ENCODE measurements at places on chromosomes 7 and 10.

DNA sequence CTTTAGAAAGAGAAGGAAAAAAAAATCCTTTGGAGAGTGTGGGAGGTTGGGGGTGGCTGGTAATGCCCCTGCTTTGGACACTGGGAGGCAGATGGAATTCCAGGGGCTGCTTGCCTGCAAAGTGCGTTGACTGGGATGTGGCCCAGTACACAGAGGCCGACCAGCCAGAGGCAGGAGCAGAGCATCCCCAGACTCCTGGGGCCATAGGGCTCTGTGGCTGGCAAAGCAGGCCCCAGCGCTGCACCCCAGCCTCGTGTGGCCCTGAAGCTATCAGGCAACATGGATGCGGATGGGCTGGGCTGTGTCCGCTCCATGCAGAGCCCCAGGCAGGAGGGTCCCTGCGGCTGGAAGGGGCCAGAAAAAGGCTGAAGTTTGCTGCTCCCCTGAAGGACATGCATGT lies 361.6 kb upstream of the FZD8 start:
- DNase-seq = no peak

GRCh38 chr7:761101-761500 lies 34.0 kb upstream of the PRKAR1B start:
- DNase-seq = no peak

- no peak for DNase-seq
These were observed 10.6 kb downstream of the SLC25A16 start for GRCh38 chr10:68516766-68517165.

- DNase-seq = no peak
These were observed 305.7 kb downstream of the FZD1 start for GRCh38 chr7:91569728-91570457.

GRCh38 chr10:132575320-132576201 lies 38.0 kb downstream of the INPP5A start:
- DNase-seq = peak; percentile 65

DNA sequence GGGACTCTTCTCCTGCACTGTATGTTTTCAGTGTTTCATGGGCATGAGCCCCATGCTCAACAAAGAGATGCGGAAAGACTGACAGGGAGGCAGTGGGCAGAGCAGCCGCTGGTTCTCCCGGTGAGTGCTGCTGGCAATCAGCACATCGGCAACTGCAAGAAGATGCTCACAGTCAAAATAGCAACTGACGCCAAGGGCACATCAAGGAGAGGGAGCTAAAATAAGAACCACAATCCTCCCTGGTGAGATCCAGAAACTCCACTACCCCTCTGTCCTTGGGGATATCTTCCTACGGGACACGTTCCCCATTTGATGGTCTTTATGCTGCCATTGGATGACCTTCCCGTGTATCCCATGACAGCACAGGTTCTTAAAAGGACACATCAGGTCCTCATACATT lies 28.9 kb upstream of the SVIL start:
- no peak for DNase-seq

DNA sequence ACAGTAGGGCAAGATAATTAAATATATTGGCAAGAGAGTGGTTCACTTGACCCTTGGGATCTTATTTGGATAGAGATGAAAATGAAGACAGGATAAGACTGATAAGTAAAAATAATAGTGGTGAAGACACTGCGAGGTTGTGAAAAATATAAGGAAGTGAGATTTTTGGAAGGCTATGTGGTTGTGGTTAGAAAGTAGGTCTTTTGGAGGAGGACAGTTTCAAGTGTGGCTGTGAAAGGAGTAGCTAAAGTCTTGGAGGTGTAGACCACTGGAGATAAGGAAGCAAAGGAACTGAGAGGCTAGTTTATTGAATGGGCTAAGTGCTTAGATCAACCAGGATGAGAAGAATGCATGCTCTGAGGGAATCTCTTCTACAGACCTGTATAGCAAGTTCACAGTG lies 11.2 kb downstream of the MIOS start:
- no peak for DNase-seq

- DNase-seq = no peak
These were observed 154.9 kb downstream of the ATE1 start for GRCh38 chr10:121772884-121773283.

- no peak for DNase-seq
These were observed 431.6 kb upstream of the NFE2L3 start for GRCh38 chr7:25720427-25720826.

DNA sequence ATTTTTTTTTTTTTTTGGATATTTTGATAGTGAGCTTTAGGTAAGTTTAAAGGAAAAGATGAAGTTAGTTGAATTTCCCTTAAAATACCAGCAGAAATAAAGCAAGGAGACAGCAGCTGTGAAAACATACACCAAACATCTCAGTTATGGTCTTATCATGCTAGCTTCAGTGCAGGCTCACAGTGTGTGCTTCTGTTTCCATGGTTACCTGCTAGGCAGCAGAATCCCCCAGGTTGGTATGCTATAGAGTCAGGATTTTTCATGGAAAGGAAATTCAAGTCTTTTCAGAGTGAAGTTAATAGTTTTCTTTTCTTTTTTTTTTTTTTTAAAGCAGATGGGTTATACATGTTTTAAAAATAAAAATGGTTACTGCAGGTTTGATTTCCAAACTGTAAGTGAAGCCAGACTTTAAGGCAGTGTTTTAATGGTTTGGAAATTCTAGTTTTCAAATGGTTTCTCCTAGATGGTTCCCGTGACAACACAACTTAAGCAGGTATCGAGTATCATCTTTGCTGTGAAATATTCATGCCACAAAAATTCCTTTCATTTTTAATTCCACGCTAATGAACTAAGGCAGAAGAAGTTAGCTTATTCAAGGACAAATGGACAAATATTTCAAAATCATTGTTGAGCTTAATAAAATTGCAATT lies 230.9 kb downstream of the BICC1 start:
- no peak for DNase-seq

GRCh38 chr10:11037991-11038390 lies 20.3 kb downstream of the CELF2 start:
- no peak for DNase-seq

DNA sequence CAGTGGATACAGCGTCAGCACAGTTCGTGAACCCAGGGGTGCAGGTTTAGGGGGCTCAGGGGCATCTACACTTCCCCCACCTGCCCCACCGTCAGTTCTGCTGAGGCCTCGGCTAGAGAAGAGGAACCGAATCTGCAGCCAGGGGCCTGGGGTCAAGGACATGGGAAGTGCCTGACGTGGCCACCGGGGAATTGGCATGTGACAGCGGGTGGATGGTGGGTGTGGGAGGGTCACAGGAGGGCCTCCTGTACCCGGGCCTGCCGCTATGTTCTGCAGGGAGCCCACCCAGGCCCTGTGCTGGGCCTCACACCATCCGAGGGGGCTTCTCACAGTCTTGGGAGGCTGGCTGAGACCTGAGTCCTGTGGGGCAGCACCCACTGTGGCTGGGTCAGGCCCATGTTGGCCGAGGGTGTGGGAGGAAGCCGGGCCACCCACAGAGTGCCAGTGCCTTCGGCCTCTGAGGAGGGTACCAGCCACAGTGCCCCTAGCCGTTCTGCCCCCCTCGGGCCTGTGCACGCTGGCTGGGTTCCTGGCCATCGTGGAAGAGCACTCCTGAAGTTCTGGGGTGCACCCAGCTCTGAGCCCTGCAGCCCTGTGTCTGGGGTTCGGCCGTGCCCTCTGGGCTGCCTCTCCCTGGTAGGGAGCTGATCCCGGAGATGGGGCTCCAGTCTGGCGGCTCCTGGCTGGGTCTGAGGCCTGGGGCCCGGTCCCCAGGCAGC lies 5.9 kb downstream of the TTYH3 start:
- DNase-seq = no peak

DNA sequence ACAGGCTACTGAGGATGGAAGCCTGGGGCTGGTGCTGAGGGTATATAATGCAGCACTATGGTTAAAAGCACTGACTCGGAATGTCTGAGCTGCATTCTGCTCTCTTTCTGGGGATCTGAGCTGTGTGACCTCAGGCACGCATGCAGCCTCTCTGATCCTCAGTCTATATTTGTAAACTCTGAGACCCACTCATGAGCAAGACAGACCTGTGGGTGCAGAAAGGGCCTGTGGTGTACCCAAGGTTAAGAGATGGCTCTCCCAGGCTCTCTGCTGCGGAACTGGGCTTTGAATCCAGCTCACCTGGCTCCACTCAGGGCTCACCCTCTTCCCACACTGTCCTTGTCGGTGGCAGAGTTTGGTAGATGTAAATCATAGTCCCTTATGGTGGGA lies 89.9 kb downstream of the CHST15 start:
- no peak for DNase-seq

GRCh38 chr10:120473593-120473992 lies 16.6 kb downstream of the PLPP4 start:
- no peak for DNase-seq

DNA sequence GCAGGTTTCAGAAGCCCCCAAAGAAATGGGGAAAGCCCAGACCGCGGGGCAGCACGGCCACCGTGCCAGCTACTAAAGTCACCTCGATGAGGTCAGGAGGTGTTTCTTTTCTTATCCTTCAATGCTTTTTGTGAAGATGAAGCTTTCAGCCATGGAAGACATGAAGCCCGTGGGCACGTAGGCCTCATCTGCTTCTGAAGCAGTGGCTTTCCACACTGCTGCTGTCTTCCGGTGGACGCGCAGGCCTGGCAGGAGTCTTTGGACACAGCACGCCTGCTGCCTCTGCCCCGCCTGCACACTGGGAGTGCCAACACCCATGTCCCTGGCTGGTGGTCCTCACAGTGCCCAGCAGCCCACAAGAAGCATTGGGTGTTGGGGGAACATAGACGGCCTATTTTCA lies 185.5 kb downstream of the EBF3 start:
- no peak for DNase-seq

- DNase-seq = no peak
These were observed 235.7 kb downstream of the AGMO start for GRCh38 chr7:15326044-15326644.

DNA sequence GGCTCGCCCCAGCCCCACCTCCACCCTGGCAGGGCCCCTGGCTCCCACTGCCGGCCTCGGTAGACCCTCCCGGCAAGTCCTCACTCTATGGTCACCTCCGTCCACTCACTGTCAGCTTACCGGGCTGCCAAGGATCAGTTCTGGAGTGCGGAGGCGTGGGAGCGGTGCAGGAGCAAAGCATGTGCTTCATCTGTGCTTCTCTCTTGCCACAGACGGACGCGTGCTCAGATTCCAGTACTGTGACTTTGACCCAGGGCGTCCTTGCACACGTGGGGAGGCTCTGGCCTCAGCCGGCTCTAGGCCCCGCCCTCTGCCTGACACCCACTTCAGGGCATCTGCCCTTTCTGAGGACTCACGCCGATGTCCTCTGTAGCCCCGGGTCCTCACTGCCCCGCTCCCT lies 547.5 kb upstream of the FOXK1 start:
- no peak for DNase-seq

GRCh38 chr10:114938856-114939193 lies 830 bp downstream of the TRUB1 start:
- DNase-seq = no peak

GRCh38 chr7:4791738-4792536 lies 16.5 kb downstream of the AP5Z1 start:
- peak; percentile 93 for DNase-seq

DNA sequence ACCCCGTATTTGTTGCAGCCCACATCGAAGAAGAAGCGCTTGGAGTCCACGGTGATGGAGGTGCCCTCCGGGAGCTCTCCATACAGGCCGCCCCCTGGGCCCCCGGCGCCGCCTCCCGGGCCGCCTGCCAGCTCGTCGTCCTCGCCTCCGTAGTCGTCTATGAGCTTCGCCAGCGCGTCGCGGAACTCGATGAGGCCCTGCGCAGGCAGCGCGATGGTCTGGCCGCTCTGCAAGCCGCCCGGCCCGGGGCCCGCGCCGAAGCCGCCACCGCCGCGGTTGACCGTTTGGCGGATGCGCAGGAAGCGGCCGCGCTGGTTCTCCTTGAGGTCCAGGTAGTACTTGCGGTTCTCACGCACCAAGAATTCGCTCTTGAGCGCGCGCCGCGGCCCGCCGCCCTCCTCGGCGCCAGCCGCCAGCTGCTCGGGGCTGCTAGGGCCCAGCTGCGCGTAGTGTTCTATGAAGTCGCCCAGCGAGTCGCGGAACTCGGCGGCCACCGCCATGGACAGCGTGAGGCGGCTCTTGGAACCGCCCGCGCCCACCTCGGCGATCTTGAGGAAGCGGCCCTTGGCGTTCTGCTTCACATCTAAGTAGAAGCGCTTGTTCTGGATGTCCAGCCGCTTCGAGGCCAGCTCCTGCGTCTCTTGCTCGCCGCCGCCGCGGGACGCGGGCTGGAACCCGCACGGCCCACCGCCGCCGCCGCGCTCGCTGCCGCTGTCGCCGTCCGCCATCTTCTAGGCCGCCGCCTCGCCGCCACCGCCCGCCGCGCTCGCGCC lies 523 bp downstream of the PURB start:
- DNase-seq = peak; percentile 72

DNA sequence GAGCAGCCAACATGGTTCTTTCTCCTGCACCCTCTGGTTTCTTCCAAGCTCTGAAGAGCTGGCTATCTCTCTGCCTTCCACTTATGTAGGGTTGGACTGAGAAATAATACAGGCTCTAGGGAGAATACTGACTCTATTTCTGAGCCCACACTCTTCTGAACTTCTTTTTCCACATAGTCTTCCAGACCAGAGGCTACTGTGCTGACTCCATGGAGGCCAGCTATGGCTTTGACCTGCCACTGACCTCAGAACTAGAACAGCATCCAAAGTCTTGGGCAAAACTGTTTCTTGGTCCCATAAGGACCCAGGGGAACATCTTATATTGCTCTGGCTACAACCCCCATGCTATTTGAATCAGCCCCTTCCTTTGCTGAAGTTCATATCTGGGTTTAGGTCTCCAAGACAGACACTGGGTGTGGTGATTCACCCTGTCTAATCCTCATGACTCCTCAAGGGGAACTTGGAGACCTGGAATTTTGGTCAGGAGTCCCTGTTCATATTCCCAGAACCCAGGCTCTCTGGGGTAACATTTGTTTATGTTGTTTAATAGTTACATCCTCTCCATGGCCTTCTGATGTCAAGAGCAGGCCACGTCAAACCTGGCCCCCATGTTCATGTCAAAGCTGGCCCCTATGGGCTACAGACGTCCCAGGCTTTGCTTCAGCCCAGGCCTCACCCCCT lies 12.1 kb upstream of the PLAU start:
- no peak for DNase-seq

GRCh38 chr10:9656386-9656785 lies 1361.3 kb upstream of the CELF2 start:
- no peak for DNase-seq

GRCh38 chr10:86857128-86857721 lies 100.2 kb downstream of the MMRN2 start:
- no peak for DNase-seq

- no peak for DNase-seq
These were observed 797 bp upstream of the STMP1 start for GRCh38 chr7:135661311-135662122.

DNA sequence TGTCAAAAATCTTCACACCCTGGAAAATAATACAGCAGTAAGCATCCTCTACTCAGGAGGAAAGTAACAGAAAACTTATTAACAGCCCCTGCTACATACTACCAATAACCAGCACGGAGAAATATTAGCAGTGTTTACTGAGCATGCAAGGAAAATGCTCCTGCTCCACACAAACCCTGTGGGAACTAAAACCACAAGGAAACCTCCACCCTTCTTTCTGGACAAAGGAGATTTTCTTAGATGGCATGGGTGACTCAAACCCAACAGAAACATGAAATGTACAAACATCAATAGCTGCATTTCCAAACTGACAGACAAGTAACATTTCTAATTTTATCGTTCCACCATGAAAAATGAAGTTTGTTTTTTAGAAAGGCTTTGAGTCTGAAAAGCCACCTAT lies 113.4 kb downstream of the VPS41 start:
- no peak for DNase-seq

Data from activated CD4-positive, alpha-beta T cell treated with anti-CD3 and anti-CD28 coated beads for 36 hours (primary cell).